T follicular helper cell (primary cell): ENCODE measurements at places on chromosomes 5 and 9.

DNA sequence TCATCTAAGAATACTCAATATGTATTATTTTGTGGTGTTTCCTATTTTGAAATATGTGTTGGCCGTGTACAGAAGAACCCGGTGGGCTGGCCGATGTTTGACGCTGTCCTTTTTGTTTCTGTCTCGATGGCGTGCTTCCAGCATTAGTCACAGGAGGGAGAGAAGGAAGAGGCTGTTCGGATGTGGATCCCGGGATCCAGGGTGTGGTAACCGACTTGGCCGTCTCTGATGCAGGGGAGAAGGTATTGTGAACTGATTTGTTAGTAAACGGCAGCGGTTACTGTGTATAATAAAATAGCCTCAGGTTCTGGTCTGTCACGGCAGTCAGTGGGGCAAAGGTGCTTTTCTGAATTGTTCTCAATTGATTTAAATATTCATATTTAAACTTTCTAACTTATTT is 275.0 kb downstream of the ARHGEF28 start:
- no peak for DNase-seq

DNA sequence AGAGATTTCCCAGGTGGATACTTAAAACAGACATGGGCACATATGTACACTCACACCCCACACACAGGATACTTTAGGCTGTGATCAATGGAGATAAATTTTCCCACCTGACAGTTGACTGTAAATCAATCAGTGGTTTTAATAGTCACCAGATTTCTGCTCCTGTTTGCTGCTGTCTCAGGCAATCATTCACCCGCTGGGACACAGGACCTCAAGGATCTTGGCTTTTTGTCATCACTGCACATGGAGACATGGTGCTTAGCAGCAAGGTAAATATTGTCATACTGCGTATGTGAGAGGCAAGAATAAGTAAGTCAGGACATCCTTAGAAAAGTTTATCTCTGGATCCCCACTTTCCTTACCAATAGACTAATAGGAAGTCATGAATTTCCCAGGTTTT is 60.8 kb upstream of the KLF9 start:
- DNase-seq, result no peak

- no peak for DNase-seq
Observed at GRCh38 chr5:90878549-90879196, 320.1 kb downstream of the ADGRV1 start.

GRCh38 chr5:157603333-157604190 is 28.0 kb upstream of the ADAM19 start:
- DNase-seq, result peak; percentile 58

DNA sequence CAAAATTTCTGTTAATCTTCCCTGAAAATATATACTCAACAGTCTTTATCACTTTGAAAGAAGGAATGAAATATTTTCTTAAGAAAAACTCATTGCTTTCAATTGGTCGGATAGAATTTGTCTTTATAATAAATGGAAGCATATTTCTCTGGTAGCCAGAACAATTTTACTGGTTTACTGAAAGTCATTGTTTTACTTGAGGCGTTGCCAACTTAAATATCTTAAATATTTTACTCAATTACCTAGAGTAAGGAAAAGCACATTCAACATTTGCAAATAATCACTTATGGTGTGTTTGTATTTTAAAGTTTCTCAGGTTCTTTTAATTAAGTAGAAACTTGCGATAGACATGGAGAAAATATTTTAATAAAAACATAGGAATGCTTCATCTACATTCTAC is 1181.7 kb downstream of the EFNA5 start:
- DNase-seq, result no peak

DNA sequence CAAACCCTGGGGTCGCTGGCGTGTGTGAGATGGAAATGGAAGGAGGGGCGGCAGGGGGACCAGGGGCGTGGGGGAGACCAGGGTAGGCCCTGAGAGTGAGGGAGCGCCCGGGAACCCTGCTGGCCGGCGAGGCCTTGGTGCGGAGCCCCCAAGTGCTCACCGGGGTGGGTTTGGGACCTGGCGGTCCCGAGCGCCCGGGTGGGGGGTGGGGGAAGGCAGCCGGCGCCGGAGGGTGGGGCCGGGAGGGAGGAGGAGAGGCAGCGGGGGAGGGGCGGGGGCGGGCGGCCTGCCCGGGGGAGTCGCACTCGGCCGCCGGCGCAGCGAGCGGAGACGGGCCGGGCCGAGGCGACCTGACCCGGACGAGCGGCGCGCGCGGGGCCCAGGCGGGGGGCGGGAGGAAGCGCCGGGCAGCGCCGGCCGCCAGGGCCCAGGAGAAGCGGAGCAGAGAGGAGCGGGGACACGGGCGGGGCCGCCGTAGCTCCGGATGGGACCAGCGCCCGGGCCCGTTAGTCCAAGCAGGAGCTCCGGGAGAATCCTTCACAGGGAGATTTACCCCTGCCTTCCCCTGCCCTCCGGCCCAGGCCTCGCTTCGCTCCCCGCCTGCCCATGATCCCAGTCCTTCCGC is at the start of gene NPR2:
Gene NPR2 (plus strand): TSS at position 295 of the 625 bp plus-strand sequence. CDS start 818 bp downstream, outside the sequence.
- no peak for DNase-seq

- no peak for DNase-seq
Observed at GRCh38 chr9:133839822-133840329, 101.7 kb upstream of the SARDH start.

GRCh38 chr9:15782106-15782505 is 229.3 kb downstream of the CCDC171 start:
- no peak for DNase-seq

DNA sequence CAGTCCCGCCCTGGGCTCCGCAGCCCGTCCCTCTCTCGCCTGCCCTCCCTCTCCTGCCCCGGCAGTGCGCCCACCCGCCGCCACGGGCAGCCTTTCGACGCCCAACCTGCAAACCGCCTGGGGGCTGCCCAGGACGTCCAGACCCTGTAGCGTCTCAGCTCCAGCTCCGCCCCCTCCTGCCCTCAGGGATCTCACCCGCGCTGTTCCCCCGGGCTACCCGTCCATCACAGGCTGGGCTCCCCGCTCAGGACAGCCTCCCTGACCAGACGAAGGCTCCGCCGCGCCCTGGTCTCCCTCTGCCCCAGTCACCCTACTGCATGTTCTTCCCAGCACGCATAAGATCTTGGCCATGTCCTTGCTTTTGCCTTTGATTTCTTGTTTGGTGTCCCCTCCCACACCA is 1.4 kb downstream of the RASGEF1C start:
- no peak for DNase-seq

DNA sequence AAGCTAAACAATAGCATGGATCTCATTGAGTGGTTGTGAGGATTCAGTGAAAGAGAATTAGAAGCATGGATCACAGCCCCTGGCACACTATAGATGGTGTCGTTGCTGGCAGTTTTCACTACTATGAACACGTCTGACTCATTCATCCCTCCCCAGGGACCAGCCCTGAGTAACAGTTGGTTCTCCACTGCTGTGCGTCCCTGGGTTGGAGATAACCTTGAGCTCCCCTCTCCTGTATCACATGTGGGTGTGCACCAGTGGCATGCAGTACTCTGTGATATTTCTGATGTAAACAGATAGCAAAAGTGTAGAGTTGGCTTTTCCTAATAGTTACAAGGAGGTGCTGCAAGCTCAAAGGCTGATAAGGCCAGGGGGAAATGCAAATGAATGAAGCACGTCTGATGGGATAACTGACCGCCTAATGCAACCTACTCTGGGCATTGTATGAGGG is 8.8 kb upstream of the LCP2 start:
- no peak for DNase-seq

DNA sequence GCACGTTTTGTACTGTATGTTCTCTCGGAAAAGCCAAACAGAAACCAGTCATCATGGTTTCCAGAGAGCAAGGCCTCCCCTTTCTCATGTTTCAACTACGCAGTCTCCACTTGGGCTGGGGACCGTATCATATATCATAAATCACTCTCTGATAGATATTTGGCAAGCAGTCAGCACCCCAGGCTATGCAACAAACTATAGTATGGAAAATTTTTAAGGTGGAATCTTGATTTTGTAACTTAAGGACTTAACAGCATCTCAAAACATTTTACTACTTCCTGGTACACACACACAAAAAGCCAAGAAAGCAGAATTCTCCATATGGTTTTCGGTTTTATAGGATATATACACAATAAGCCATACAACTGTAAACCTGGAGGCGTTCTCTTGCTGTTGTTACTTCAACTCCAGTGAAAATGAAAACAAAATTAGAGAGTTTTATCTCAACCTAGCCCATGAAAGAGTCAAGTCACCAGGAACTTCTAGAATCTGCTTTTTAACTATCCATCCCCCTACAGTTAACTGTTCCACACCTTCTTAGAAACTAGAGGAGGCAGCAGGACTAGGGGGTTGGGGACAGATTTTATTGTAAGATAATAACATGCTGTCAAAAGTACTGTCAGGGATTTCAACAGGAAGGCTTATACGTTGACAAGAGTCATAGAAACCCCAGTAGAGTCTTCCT is 283.4 kb downstream of the NFIB start:
- DNase-seq, result no peak

DNA sequence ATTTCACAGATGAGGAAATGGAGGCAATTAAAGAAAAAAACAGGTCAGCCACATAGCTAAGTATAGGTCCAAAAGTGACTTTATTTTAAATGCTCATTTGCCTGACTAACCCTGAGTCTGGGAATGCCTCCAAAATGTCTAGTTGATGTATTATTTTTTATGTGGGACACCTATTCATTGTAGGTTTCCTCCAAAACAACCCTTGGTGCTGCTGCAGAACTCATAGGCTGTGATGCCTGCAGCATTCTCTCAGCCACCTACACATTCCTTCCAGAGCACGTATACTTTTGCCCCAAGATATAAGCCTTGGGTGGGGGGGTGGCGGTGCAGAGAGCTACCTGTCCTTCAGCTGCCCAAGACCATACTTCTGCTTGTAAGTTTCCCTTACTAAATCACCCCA is 77.4 kb downstream of the MSX2 start:
- DNase-seq, result no peak

- DNase-seq, result no peak
Observed at GRCh38 chr5:158861366-158861765, 238.3 kb downstream of the EBF1 start.

GRCh38 chr5:157236423-157236822 is 29.5 kb upstream of the CYFIP2 start:
- no peak for DNase-seq

- no peak for DNase-seq
Observed at GRCh38 chr9:120412425-120412951, 167.5 kb downstream of the CDK5RAP2 start.

GRCh38 chr5:147454996-147455677 is 54.7 kb downstream of the DPYSL3 start:
- DNase-seq, result no peak

GRCh38 chr5:124961521-124961920 is 215.1 kb upstream of the ZNF608 start:
- DNase-seq, result no peak

GRCh38 chr5:37553720-37554404 is 174.7 kb downstream of the WDR70 start:
- DNase-seq, result no peak

GRCh38 chr9:14372437-14373335 is 58.7 kb upstream of the NFIB start:
- no peak for DNase-seq

DNA sequence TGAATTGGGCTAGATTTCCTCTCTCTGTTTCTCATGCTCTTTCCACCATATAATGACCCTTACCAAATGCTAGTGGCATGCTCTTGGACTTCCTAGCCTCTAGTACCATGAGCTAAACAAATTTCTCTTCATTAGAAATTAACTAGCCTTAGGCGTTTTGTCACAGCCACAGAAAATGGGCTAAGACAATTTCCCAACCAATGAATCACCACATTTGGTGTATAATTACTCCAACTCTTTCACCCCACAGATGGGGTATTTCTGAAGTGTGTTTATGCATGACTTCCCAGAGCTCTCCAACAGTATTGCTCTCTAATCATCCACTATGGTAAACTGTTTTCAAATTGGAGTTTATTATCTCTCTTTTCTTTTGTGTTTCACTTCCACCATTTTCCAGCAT is 1041.1 kb upstream of the COX7C start:
- no peak for DNase-seq

GRCh38 chr9:93648836-93649235 is 72.5 kb downstream of the PHF2 start:
- no peak for DNase-seq

DNA sequence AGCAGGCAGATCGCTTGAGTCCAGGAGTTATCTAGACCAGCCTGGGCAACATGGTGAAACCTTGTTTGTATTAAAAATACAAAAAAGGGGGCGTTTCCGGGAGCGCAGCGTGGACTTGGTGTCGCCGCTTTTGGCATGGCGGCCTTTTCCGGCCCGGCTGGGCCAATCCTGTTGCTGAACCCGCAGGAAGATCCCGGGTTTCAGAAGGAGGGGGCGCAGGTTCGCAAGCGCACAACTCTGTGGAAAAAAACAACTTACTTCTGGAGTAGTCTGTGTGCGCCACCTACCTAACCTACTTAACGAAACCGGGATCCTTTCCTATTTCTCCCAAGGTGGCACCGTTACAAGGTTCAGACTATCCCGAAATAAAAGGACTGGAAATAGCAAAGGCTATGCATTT is 198.6 kb downstream of the MSX2 start:
- DNase-seq, result no peak

DNA sequence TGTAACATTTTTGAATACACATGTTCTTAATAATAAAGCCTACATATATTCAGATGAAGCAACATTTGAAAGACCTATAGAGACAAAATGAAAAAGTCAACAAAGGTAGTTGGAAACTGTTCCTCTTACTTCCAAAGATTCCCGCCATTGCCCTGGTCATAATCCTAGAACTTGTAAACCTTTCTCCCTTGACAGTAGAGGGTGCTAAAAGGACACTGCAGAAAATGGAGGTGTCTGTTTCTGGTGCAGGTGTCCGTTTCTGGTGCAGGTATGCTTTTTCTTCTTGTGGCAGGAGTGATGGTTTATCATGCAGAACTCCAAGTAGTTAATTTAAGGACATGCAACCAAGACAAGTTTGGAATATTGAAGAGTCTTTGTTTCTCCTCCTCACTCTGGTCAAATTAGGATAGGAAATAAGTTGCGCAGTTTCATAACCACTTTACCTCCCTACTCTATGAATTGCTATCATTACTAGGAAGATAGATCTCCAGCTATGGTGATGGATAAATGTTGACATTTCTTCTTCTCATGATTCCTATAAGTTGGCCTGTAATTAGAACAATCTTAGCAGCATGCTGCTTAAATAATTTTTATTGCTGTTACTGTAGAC is 56.0 kb upstream of the FAM174A start:
- DNase-seq, result no peak

DNA sequence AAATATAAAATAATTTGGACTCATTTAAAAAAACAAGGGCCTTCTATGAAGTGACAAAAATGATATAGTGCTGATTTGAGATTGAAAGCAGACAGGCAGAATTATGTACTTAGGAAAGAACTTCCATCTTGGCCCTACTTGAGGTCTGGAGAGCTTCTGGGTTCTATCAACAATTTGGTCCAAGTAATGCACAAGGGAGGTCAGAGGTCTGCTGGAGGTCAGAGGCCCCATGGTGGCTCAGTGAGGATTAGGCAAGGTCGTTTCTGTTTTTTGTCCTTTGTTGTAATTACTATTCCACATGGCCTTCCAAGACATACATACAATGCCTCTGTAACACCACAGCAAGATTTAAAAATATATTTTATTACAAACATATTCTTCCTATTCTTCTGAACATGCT is 37.2 kb downstream of the NUDT12 start:
- no peak for DNase-seq

- DNase-seq, result no peak
Observed at GRCh38 chr9:19493876-19494275, 85.1 kb downstream of the ACER2 start.
